NCI-H1417 treated with DMSO at 0.1 percent for 48 hours (cell line): ENCODE measurements at places on chromosomes 13 and 19.
A peak's percentile ranks its signal among the peaks of the same experiment; 100 is the strongest.

DNA sequence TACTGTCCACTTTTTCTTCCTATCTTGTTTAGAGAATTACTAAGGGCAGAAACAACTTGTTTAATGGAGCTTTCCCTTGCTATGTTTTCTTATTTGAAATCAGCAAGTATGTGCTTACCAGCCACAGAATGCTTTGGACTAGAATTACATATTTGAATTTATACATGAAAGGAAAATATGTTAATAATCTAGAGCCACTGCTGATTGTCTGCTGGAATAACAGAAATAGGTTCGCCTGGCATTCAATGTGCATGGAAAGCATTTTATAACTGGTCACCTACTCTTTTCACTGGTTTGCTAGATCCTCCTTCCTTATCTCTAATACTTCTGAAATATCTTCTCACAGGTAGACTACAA lies 8.0 kb downstream of the EFNB2 start:
- no peak for DNase-seq

DNA sequence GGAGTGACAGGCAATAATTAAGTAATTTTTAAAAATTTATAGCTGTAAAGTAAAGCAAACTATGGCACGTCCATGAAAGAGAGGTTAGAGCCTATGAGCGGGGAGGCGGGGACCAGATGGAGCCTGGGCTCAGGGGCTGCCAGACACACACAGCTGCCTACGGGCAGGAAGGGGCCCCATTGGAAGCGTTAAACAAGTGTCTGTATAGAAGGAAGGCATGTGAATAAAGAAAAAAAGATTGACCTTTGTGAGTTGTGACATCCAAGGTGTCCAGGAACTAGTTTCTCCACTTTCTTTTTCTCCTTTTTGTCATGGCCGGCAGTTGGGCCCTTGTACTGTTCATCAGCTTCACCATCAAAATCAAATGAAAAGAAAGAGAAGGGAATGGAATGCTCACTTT lies 56.8 kb downstream of the LRCH1 start:
- DNase-seq = peak; percentile 71

DNA sequence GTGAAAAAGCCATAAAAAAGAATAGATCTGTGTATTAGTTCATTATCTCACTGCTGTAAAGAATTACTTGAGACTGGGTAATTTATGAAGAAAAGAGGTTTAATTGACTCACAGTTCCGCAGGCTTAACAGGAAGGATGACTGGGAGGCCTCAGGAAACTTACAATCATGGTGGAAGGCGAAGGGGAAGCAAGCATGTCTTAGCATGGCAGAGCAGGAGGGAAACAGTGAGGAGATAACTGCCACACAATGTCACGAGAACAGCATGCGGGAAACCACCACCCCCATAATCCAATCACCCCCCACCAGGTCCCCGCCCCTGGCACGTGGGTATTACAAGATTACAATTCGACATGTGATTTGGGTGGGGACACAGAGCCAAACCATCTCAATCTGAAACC lies 39.1 kb upstream of the EEF1AKMT1 start:
- no peak for DNase-seq

DNA sequence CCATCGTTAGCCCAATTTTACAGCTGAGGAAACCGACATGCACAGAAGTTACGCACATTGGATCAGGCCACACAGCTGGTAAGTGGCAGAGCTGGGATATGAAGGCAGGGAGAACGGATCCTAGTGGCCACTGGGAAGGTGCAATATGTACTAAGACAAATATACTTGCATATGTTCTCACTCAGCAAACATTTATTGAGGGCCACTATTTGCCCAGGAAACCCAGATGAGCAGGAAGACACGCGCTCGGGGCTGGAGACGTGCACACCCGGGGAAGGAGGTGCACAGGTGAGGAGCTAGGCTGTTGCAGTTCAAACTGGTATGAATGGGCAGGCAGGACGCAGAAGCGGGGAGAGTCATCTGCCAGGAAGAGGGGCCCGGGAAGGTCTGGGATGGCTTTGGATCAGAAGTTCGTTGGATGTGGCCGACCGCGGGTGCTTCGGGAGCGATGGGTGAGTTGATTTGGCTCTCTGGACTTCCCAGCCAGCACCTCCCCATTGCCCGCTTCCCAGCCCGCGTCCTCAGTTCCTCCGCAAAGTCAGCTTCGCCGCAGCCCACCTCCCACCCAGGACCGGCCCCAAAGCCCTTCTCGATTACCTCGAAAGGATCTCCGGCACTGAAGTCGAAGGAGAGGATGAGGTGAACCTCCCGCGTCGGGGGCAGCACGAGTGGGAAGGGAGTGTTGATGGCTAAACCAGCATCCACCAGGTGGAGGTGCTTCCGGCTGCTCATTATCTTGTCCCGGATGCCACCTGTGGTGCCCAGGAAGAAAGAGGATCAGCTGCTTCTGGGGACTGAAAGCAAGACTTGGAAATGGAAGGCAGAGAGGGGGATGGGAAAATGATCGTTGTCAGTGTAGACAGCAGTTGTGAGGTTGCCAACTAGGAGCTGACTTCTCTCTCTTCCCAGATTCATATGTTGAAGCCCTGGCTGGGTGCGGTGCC lies 17.8 kb upstream of the CABP5 start:
- DNase-seq = no peak

DNA sequence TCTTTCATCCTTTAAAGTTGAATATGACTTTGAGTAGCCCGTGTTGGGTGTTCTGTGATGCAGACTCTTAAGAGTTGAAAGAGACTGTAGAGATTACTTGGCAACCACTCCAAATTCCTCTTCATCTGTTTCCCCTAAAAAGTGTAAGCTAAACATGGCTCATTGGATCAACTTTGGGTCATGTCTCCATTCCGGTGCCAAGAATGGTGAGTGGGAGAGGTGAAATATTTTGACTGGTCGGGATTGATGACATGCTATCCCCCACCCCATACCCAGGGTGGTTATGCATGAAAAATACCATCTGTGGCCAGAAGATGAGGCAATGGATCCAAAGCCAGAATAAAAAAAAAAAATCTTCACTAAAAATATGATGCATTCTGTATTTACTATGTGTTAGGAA lies 281.3 kb upstream of the SOX21 start:
- DNase-seq = no peak

DNA sequence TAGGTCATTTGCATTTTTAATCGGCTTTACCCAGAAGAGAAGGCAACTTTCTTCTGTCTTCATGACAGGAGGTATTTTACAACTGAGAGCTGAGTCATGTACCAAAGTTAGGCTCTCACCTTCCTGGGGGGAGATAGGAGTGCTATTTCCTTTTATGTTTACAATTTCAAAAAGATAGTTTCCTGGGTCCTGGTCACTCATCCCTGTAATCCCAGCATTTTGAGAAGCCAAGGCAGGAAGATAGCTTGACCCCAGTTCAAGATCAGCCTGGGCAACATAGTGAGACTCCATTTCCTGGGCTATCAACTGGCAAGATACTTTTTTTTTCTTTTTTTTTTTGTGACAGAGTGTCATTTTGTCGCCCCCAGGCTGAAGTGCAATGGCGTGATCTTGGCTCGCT lies 7.6 kb downstream of the LYPD3 start:
- no peak for DNase-seq

- DNase-seq = no peak
Measured at GRCh38 chr19:1501200-1501595, 10.2 kb downstream of the REEP6 start.
